Breast epithelium (tissue), 4 donors: ENCODE measurements at places on chromosomes 7 and 10.
A peak's percentile ranks its signal among the peaks of the same experiment; 100 is the strongest.

DNA sequence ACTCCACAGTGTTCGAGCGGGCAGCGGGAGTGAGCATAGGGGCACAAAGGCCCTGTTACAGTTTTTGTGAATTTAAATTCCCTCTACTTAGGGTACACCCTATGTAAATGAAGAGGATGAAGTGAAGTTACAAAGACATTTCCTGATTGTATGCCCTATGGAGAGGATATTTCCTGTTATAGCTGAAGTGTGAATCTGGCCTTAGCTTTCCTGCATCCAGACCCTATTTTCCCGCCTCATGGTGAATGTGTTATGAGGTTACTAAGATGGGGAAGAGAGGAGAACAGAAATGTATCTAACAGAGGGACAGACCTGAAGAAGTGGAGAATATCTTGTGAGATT lies 37.8 kb upstream of the COMMD3 start:
- no peaks in the 10 kb centered on the region for H3K27me3 ChIP-seq
- DNase-seq: no peak
- no peak overlapping the region for H3K27ac ChIP-seq
- no peaks in the 10 kb centered on the region for H3K36me3 ChIP-seq

DNA sequence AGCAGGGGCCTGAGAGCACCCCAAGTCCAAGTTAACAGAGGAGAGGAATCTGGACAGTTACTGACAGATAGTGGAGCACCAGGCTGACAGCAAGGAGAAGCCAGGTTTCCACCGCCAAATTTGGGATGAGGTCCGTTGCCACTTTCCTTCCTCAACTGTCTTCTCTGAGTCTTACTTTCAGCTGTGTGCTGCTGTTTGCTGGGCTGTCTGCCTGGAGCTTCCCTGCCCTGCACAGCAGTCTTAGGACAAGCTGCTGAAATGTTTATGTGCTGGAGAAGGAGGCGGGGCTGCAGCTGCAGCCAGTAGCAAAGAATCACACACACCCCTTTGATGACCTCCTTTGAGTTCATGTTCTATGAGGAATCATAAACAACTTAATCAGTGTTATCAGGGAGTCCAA lies 17.4 kb upstream of the CYP3A7 start:
- no peaks in the 10 kb centered on the region for H3K27me3 ChIP-seq
- no peak overlapping the region for H3K4me3 ChIP-seq
- DNase-seq: no peak

DNA sequence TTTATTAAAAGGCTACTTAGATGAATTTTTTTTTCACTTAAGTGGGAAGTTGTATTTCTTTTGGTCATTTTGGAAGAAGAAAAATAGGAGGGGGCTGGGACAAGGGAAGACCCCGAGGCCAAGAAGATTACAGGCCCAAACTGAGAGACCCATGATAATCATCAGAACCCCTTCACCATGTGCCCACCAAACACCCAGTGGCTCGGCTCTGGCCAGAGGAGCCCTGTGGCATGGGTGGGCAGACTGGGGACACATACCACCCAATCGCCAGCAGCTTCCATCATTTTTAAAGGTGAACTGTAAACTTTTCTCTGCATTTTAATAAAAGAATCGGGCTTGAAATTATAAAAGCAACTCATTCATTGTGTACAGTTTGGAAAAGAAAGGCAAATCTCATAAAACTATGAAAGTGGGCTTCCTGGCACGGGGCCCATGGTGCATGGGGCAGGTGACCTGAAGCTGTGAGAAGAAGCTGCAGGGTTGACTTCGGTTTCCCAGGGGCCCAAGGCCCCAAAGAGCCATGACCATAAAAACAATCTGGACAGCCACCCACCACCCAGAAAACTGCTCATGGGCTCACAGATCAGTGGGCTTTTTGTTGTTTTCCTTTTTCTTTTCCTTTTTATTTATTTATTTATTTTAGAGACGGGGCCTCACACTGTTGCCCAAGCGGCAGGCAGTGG lies 29.4 kb upstream of the RET start:
- no peak overlapping the region for H3K4me3 ChIP-seq
- H3K4me1 ChIP-seq: no peaks in the 10 kb centered on the region
- no peak overlapping the region for H3K27ac ChIP-seq

DNA sequence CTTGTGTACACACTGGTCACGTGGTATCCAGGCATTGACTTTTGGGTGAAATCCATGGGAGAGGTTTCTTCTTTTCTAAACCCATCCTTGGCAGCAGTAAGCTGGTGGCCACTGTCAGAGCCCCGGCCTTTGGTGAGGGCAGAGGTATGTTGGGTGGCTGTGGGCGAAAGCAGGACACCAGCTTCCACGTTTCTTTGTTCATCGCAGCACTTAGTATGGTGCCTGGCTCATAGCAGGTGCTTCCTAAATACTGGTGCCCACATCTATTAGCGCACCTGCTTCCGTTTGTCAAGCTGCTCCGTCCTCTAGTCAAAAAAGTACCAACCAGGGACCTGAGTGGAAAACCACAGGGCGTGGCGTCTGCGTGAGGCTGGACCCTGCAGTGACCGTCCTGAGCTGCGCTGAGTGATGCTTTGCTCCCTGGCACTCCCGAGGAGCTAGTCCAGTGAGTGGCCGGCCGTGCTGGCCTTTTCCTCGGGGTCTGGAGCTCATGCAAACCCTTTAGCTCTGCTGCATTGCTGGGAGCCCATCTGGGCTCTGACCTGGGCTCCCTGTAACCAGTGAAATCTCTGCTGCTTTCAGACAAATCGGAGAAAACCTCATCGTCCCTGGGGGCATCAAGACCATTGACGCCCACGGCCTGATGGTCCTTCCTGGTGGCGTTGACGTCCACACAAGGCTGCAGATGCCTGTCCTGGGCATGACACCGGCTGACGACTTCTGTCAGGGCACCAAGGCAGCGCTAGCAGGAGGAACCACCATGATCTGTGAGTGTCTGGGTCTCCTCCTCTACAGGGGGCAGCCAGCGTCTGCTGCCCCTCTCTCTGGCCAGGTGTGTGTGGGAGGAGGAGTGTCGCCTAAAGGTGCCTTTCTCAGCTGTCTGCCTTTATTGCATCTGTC lies 5.6 kb downstream of the DPYSL4 start:
- H3K27ac ChIP-seq: no peak overlapping the region
- no peak for DNase-seq
- peaks cover 13% of the 10 kb centered on the region for H3K27me3 ChIP-seq
- no peaks in the 10 kb centered on the region for H3K36me3 ChIP-seq

GRCh38 chr7:80324032-80324431 lies 187.8 kb downstream of the GNAT3 start:
- no peaks in the 10 kb centered on the region for H3K36me3 ChIP-seq
- DNase-seq: no peak
- no peaks in the 10 kb centered on the region for H3K4me1 ChIP-seq
- H3K4me3 ChIP-seq: no peak overlapping the region
- H3K27ac ChIP-seq: no peak overlapping the region
- H3K27me3 ChIP-seq: no peaks in the 10 kb centered on the region

DNA sequence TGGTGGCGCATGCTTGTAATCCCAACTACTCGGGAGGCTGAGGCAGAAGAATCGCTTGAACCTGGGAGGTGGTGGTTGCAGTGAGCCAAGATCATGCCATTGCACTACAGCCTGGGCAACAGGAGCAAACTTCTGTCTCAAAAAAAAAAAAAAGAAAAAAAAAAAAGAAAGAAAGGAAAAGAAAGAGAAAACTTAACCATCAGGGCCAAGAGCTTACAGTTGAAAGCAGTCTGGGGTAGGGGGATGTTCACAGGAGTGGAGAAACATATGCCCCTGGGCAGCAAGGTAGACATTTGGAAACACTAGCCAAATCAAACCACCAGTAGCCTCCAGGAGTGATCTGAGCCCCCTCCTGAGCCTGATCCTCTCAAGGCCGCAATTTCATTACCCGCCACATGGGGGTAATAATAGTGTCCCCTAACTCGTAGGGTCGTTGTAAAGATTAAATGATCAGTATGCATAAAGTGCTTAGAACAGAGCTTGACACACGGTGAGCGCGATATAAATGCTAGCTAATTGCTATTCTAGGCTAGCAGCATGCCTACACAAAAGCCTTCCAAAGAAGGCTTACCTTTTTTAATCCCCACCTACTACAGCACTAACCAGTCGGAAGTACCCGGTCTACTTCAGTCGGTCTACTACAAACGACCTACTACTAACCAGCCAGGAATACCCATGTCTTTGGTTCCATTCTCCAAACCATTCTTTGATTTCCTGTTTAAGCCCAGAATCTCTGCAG lies 274.3 kb upstream of the NEBL start:
- peak overlapping the region; percentile 48 for H3K27ac ChIP-seq
- DNase-seq: no peak
- H3K4me3 ChIP-seq: no peak overlapping the region
- H3K36me3 ChIP-seq: no peaks in the 10 kb centered on the region
- no peaks in the 10 kb centered on the region for H3K27me3 ChIP-seq

DNA sequence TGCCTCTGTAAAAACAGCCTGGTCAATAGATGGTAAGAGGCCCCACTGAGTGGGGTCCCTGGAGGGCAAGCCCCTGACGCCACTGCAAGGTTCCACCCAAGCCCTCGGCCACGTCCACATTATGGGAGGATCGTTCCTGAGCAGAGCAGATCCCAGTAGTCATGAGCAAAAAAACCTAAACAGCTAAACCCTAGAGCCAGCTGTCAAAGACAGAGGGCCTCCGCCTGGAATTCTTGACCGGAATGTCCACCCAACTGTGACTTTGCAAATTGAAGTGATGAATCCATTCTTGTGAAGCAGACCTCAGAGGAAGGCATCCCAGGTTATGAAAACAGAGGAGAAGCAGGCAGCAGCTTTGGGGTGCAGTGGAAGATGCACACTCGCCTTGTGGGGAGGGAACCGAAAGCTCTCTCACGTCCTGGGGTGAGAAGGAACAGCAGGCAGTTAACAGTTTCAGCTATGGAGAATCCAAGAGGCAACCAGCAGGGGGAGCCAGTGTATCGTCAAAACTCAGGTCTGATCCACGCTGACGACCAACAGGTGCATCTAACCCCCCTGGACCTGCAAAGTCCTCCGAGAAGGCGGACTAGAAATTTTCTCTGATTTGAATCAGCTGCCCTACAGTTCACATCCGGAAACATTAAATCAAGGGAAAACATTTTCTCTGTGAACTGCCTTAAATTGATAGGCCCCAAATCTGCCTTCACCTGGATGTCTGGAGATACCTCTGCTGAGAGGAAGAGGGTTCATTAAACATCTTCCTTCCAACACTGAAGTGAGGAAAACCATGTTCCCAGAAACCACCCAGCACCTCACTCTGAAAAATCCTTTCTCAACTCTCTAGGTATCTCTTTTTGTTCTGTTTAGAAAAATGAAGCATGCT lies 139.1 kb upstream of the PFKP start:
- no peaks in the 10 kb centered on the region for H3K4me1 ChIP-seq
- no peak overlapping the region for H3K27ac ChIP-seq
- H3K27me3 ChIP-seq: no peaks in the 10 kb centered on the region
- H3K4me3 ChIP-seq: no peak overlapping the region
- DNase-seq: peak; percentile 66

GRCh38 chr10:129893104-129894089 lies 70.7 kb downstream of the EBF3 start:
- no peak for DNase-seq
- no peak overlapping the region for H3K27ac ChIP-seq
- no peak overlapping the region for H3K4me3 ChIP-seq
- H3K27me3 ChIP-seq: peaks cover 19% of the 10 kb centered on the region
- H3K36me3 ChIP-seq: no peaks in the 10 kb centered on the region

DNA sequence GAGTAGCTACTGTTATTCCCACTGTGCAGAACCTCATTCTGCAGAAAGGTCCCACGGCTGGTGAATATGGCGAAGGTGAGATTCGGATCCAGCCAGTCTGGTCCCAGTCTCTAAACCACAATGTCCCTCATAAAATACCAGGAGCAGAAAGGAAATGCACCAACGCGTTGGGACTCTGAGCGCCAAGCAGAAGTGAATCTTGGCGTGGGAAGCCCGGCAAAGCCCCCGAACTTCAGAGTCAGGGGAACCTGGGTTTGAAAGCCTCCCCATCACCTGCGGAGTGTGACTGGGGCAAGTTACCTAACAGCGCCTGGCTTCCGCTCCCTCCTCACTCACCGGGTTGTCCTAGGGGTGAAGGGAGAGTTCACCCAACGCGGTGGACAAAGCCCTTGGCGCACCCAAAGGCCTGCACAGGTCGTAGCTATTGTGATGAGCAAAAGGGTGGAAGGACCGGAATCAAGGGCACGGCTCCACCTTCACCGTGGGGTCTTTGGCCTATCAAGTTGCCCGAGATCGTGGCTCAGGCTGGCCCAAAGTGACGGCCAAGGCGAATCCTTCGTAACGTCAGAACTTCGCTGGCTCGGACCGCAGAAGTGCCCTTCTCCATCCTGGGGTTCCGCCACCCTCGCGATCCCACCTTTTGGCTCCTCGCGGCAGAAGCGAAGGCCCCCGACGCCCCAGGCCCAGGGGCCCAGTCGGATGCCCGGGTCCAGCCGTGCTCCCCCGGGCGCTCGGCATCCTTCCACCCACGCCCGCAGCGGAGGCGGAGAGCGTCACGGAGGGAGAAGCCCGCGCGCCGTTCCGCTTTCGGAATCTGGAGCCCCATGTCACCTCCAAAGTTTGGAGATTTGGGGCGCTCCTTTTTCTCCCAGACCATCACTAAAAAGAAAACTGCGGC lies 811 bp downstream of the RGS10 start:
- DNase-seq: no peak
- no peaks in the 10 kb centered on the region for H3K4me1 ChIP-seq
- peak overlapping the region; percentile 75 for H3K27ac ChIP-seq
- peak overlapping the region; percentile 93 for H3K4me3 ChIP-seq

GRCh38 chr7:92754919-92755581 lies 81.3 kb downstream of the CDK6 start:
- H3K4me1 ChIP-seq: peaks cover 4% of the 10 kb centered on the region
- H3K36me3 ChIP-seq: no peaks in the 10 kb centered on the region
- H3K27me3 ChIP-seq: no peaks in the 10 kb centered on the region
- peak overlapping the region; percentile 35 for H3K27ac ChIP-seq
- DNase-seq: no peak
- H3K4me3 ChIP-seq: no peak overlapping the region

DNA sequence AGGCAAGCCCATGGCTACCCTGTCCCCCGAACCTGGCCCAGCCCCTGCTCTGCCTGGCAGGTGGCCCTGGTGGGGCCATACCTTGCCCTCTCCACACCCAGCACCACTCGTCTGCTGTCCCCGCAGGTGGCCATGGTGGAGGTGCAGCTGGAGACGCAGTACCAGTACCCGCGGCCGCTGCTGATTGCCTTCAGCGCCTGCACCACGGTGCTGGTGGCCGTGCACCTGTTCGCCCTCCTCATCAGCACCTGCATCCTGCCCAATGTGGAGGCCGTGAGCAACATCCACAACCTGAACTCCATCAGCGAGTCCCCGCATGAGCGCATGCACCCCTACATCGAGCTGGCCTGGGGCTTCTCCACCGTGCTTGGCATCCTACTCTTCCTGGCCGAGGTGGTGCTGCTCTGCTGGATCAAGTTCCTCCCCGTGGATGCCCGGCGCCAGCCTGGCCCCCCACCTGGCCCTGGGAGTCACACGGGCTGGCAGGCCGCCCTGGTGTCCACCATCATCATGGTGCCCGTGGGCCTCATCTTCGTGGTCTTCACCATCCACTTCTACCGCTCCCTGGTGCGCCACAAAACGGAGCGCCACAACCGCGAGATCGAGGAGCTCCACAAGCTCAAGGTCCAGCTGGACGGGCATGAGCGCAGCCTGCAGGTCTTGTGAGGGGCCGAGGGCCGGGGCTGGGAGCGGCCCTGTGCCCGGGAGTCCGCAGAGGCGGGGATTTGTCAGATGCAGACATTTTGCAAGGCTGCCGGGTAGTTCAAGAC lies 13.2 kb downstream of the ORAI2 start:
- H3K4me3 ChIP-seq: no peak overlapping the region
- DNase-seq: no peak
- H3K27ac ChIP-seq: no peak overlapping the region
